ENCODE measurements at places on chromosomes 3 and 15. TPM values are rescaled to one million over a fixed set of nuclear protein-coding genes. Genes with fewer than 3 reads are reported as not detected.

The TGM4 gene
- total RNA-seq = 0.14 TPM

GRCh38 chr3:39497753-39498152, 30.3 kb downstream of the MOBP start:
- DNase-seq = no peak

The EFL1 gene
- total RNA-seq = 30.1 TPM

The GPR62 gene
- not detected for total RNA-seq

- DNase-seq = no peak
These were observed 75.8 kb downstream of the RSRC1 start for GRCh38 chr3:158185711-158186110.

GRCh38 chr3:7461202-7461825, 600.4 kb downstream of the GRM7 start:
- DNase-seq = no peak

The EIF4A2 gene
- total RNA-seq = 1,344 TPM

The SLC51B gene
- not detected for total RNA-seq

DNA sequence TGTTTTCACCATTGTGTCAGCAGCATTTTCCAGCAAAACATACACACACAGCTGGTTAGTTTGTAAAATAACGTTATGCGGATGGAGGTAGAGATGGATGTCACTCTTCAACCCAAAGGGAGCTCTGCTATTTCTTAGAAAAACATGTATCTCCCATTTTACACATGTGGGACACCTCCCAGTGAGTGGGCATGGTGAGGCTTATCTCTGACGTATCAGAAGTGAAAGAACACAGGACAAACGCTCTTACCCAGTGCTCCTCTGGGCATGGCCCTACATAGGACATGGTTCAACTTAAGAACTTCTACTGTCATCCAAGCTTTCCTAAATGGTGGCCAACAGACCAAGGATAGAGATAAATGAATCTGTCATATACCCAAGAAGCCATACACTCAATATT, 2.1 kb downstream of the FAM240A start:
- no peak for DNase-seq

Measured in dermis blood vessel endothelial cell (primary cell).